AG09309 (cell line): ENCODE measurements at places on chromosomes 1 and 21.

DNA sequence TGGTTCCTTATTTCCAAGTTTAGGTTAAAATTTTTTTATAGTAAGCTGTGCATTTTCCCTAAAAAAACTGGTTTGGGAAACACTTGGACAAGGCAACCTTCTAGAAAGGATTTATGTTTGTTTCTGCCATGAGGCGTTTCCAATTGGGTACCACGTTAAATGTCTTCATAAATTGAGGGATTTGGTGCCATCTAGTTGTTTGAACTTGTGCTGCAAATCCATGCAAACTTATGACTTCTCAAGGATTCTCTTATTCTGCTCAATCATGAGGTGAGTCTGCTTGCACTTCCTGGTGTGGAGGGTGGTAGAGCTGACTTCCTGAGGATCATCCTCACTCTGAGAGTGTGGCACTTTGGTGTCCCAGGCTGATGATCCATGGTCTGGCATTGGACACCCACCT lies 123.3 kb downstream of the PCNX2 start:
- DNase-seq, result peak; percentile 16

DNA sequence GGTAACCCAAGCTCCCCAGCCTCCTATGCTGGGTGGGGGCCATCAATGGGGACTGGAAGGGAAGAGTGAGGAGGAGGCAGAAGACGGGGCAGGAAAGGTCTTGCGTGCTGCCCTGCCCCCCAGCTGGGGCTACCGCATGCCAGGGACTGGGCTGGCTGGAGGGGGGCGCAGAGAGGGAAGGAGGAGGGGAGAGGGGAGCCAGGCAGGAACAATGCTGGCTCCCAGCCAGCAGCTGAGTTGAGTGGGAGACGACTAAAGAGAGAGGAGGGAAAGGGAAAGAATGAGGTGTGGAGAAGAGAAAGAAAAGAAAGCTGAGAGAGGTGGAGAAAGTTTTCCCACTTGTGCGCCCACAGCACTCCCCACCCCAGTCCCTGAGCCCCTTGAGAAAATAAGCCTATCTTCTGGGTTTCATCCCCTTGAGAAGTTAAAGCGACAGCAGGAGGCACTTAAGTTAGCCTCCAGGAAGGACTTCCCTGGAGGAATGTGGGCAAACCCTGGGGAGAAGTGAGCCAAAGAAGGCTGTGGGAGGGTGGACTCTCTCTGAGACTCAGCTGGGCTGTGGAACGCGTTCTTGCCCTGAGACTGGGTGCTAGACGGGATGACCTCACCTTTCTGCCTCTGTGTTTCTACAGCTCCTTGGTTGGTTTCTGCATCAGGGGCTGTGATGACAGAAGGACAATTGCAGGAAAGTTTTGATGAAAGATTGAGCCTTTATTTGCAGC lies 12.9 kb upstream of the NES start:
- DNase-seq, result no peak

GRCh38 chr1:27961646-27962221 lies 2.0 kb downstream of the XKR8 start:
- DNase-seq, result no peak

- no peak for DNase-seq
These were observed 257.8 kb upstream of the HOOK1 start for GRCh38 chr1:59556802-59557548.

DNA sequence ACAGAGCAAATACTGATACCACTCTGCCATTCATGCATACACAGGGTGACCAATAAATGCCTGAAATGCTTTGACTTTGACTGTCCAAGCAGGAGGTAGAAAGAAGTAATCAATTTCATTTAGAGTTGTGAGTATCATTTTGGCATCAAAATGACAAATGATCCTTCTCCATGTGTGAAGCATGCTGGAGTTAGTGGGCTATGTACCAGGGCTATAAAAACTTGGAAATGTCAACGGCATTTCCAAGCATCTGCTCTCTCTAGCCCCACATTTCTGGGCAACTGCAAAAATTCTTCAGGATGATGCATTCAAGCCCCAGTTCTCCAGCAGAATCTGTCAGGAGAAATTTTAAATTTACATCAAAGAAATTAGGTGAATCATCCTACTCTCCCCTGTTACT lies 208.4 kb upstream of the PTBP2 start:
- DNase-seq, result no peak

DNA sequence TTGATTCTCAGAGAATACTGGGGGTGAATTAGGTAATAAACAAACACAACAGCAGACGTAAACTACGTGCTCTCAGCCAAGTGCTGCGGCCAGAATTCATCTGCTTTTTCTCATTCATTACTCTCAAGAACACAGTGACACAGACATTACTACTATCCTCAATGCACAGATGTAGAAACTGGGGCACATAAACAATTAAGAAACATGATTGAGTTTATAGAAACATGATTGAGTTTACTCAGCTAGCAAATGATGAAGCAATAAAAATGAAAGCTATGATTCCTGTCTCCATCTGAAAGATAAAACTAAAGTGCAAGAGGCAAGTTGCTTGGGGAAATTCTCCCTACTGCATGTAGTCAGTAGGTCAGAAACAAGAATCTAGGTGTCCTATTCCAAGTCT lies 140.5 kb downstream of the IFI44 start:
- no peak for DNase-seq

DNA sequence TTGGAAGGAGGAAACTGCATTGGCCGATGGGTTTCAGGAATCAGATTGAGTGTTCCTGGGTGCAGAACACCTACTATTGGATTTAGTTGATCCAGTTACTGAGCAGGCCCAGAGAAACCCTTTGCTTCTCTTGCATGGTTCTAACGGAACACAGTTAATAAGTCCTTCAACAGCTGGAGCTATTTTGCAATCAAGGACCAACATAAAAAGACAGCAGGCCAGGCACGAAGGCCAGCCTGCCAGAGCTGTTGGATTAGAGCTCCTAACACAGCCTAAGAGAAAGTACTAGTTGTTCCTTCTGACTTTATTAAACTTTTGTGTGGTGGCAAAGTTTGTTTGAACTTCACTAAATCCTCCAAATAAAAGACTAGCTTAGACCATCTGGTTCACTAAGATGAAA lies 148.0 kb upstream of the LMO4 start:
- DNase-seq, result no peak

DNA sequence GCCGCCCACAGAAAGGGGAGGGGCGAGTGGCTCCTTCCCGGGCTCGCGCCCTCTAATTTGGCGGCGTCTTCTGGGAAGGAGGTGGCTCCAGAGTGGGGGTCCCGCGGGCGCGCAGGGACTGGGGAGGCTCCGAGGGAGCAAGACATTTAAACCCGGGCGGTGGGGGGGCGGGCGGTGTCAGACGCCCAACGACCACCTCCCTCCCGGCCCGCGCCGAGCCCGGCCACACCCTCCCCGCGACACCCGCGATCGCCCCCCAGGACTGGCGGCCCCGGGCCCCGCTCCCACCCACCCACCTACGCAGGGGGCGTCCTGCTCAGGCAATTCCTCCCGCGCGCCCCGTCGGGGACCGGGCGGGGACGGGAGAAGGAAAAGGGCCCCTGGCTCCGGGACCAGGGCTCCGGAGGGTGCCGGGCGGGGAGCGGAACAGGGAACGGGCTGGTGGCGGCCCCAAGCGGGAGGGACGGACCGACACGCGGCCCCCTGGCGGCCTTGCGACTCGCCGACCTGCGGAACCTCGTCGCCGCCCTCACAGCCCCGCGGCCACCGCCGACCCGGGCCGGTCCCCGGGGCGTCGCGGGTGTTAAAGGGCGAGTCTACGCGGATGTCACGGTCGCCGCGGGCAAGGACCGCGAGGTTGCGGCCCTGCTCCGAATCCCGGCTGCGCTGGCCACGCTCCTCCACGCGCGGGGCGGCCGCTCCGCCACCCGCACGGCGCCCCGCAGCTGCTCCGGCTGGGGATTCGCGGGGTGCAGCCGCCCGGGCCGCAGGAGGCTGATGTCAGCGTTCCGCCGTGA lies 94.0 kb upstream of the FMN2 start:
- DNase-seq, result no peak

DNA sequence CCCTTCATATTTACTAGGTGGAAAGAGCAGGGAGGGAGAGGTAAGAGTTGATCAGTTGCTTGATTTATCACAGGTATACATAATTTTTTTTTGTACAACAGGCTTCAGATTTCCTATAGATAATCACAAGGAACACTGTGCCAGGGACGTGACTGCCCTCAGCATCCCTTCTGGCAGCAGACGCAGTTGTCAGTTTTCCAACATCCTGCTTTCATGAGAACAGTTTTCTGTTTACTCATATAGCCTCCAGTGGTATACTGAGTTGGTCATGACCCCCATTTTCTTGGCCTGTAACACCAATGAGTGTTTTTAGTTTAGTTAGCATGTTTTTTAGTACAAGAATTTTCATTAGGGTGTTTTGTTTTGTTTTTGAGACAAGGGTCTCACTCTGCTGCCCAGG lies 37.9 kb upstream of the PTPRF start:
- DNase-seq, result no peak

- no peak for DNase-seq
These were observed 50.4 kb upstream of the A3GALT2 start for GRCh38 chr1:33371334-33371733.

DNA sequence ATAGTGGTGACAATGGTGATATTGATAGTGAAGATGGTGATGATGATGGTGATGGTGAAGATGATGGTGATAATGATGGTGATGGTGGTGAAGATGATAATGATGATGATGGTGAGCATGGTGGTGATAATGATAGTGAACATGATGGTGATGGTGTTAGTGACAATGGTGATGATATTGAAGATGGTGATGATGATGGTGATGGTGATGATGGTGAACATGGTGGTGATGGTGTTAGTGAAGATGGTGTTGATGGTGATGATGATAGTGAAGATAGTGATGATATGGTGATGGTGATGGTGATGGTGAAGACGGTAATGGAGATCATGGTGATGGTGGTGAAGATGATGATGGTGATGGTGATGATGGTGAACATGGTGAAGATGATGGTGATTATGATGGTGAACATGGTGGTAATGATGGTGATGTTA lies 259.2 kb downstream of the MATN1 start:
- DNase-seq, result no peak

DNA sequence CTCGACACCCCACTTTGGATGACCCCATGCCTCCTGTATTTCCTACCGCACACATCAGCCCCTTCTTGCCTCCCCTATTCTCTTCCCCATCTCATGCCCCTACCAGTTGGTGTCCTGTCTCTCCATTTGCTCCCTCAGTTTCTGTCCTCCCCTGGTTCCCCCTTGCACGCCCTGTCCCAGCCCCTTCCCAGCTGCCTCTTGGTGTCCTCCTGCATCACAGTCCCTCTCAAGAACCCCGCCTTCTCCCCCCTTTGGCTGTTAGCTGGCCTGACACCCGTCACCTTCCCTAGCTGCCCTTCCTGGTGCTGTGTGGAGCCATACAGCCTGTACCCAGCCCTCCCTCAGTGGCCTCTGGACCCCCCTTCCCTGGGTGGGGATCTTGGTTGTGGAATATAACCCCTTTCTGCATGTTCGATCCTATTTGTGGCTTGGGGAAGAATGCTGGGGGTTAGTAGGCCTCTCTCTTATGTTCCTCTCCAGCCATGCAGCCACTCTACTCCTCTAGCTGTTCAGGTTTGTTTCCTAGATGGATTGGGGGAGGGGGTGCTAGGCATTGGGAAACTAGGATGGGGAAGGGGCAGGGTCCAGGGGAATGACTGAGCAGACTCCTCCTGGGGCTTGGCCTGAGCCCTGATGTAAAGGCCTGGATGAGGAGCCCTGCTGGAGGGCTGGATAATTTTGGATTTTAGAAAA lies 41.4 kb upstream of the NFASC start:
- DNase-seq, result no peak
